NCI-H774 (cell line): ENCODE measurements at places on chromosomes 11 and 22.

DNA sequence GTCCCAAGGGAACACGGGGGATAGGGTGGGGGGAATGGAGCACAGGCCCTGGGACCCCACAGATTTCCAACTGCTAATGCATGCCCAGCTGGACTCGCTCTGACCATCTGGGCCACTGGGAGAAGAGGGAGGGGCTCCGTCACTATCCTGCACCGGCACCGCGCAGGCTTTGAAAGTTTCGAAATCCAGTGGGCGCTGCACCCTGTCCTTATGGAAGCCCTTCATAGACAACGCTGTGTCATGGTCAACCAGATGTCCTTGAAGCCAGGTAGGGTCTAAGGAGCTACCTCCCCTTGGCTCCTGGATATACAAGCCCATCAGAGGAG is 30.1 kb downstream of the LRRC10B start:
- DNase-seq = no peak

- no peak for DNase-seq
Measured at GRCh38 chr11:129063118-129063517, 120.4 kb upstream of the TP53AIP1 start.

DNA sequence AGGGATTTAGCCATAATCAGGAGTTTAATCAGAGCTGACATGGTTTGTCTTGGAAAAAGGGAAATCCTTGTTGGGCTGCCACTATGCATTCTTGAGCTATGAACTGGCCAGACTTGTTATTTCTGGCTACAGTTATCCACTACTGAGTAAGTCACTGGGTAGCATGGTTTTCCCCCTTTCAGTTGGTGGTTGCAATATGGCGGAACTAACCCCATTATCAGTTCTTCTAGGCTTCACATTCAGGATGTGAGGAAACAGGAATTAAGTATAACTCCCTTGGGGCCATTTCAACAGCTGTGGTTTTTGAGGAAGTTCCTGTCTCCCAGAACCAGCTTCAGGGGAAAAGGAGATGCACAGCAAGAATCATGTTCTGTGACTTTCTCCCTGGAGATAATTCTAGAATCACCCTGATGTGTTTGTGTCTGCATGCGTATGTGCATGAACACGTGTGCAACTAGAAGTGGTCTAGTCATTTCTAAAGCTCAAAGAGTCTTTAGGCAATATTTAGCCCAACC is 103.0 kb upstream of the CD44 start:
- DNase-seq = no peak

DNA sequence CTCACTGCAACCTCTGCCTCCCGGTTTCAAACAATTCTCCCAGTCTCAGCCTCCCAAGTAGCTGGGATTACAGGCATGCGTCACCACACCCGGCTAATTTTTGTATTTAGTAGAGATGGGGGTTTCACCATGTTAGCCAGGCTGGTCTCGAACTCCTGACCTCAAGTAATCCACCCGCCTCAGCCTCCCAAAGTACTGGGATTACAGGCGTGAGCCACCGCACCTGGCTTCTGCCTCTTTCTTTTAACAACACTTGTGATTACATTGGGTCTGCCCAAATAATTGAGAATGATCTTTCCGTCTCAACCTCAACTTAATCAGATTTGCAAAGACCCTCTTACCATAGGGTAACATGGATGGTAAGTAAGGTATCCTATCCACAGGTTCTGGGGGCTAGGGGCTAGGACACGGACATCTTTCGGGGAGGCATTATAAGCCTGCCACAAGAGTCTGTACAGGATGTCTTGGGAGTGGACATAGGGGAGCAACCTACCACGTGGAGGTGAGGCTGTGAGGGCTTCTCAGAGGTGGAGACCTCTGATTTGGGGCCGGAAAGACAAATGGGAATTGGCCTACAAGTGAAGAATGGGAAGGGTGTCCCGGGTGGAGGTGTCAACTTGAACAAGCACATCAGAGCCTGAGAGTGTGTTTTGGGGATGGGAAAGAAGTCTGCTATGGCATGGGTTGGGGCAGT is 2.7 kb upstream of the CBX6 start:
- no peak for DNase-seq

DNA sequence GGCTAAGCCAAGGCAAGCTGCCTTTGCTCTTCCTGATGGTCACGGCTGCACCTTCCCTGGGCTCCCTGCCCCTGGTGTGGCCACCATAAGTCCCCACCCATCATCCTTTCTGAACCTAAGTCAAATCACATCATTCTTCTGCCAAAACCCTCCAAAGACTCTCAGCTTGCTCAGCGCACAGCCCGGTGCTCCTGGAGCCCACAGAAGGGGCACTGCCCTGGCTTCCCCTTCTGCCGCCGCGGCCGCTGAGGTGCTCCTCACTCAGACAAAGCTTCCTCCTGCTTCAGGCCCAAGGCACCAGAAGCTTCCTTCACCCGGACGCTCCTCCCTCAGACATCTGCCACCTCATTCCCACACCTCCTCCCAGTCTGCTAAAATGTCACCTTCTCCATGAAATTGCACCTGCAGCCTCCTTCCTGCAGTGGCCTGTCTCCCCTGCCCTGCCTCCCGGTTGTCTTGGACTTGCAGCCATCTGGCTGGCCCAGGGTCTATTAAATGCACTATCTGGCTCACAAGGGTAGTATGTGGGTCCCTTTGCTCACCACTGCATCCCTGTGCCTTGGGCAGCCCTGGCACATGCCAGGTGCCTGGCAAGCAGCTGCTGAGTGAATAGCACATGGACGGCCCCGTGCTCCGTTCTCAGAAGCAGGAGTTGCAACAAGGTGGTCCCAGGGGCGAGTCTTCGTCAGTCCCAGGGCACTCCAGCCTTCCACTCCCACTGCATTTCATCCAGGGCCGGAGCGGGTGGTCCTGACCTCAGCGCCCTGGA is 108.2 kb downstream of the WNT7B start:
- DNase-seq = no peak
